Activated CD8-positive, alpha-beta T cell treated with anti-CD3 and anti-CD28 coated beads, Interleukin-2, amount 10 ng/mL, durations not matched to agents 7 days and 5 days (primary cell): ENCODE measurements at places on chromosomes 7 and 10. TPM values are rescaled to one million over a fixed set of nuclear protein-coding genes. Genes with fewer than 3 reads are reported as not detected.

GRCh38 chr10:12518024-12518423, 168.7 kb downstream of the CAMK1D start:
- no peak overlapping the region for H3K4me3 ChIP-seq
- no peak overlapping the region for H3K27ac ChIP-seq
- H3K27me3 ChIP-seq: no peaks in the 10 kb centered on the region
- H3K36me3 ChIP-seq: no peaks in the 10 kb centered on the region

CCNY gene
- total RNA-seq: 64.1 TPM

ACSM6 gene
- not detected for total RNA-seq

- peaks cover 20% of the 10 kb centered on the region for H3K4me1 ChIP-seq
- peaks cover under 1% of the 10 kb centered on the region for H3K36me3 ChIP-seq
- H3K27ac ChIP-seq: no peak overlapping the region
- DNase-seq: no peak
- no peak overlapping the region for H3K4me3 ChIP-seq
These were observed 88.8 kb downstream of the FOXL3 start for GRCh38 chr7:378551-379455.

DNA sequence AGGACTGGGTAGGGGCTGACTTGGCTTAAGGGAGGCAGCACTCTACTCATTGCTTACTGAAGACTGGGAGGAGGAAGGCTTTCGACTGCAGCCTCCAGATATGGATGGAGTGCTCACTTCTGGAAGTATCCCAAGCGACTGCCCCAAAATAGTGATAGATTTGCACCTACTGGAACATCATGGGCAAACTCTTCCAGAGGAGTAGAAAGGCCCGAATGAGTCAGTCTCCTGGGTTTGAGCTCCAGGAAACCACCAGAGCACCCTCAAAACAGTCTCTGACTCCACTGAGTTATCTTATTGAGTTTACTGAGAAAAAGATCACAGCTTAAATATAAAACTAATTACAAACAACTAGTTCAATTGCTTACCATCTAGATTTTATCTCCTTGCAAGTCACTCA, 37.2 kb upstream of the PDLIM1 start:
- H3K4me1 ChIP-seq: no peaks in the 10 kb centered on the region
- no peak for DNase-seq
- H3K27me3 ChIP-seq: peaks cover 14% of the 10 kb centered on the region
- H3K36me3 ChIP-seq: no peaks in the 10 kb centered on the region
- no peak overlapping the region for H3K4me3 ChIP-seq
